ENCODE measurements at places on chromosomes 5 and 9. TPM values are rescaled to one million over a fixed set of nuclear protein-coding genes. Genes with fewer than 3 reads are reported as not detected.

The KCNV2 gene
- not detected for total RNA-seq

The PDLIM4 gene
- 5.6 TPM for total RNA-seq

The GNA14 gene
- total RNA-seq, result 1.1 TPM

The SLC1A3 gene
- total RNA-seq, result 23.5 TPM

The SPINK13 gene
- not detected for total RNA-seq

The TMOD1 gene
- total RNA-seq, result 209 TPM

The ZNF608 gene
- total RNA-seq, result 9.0 TPM

The GABRB2 gene
- 0.21 TPM for total RNA-seq

The GFI1B gene
- not detected for total RNA-seq

GRCh38 chr5:168578538-168579487 lies at the start of gene PANK3:
PANK3 (minus strand) TSS chr5:168579368; CDS start chr5:168579283, 85 bp downstream.
- H3K27me3 ChIP-seq, result no peaks in the 10 kb centered on the region
- peak within 1 kb of the TSS; percentile 92 for H3K27ac ChIP-seq
- H3K36me3 ChIP-seq, result no peaks in the 10 kb centered on the region
- H3K4me3 ChIP-seq, result peak within 1 kb of the TSS; percentile 81
- peaks cover 26% of the 10 kb centered on the region for H3K4me1 ChIP-seq

GRCh38 chr9:70601000-70601951 lies 186.8 kb upstream of the KLF9 start:
- peaks cover 31% of the 10 kb centered on the region for H3K4me1 ChIP-seq
- peaks cover 7% of the 10 kb centered on the region for H3K36me3 ChIP-seq

DNA sequence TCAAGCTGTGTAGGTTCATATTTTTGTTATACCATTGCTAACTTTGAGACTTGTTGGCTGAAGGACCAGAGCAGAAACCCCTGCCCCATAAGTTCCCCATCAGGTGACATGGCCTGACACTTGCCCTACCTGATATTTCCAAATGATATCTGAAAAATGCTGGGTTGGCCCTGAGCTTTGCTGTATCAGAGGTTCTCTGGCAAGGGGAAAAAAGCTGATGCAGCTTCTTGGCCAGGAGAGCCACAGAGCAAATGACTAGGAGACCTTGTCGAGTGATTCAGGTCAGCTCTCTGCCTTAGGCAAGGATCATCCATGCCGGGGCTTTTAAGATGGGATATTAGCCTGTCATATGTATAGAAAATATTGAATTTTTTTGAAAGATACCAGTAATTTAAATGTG lies 2.9 kb upstream of the MEGF9 start:
- no peaks in the 10 kb centered on the region for H3K27me3 ChIP-seq
- no peak overlapping the region for H3K27ac ChIP-seq
- H3K4me3 ChIP-seq, result no peak overlapping the region
- no peak for DNase-seq
- peaks cover 13% of the 10 kb centered on the region for H3K4me1 ChIP-seq

DNA sequence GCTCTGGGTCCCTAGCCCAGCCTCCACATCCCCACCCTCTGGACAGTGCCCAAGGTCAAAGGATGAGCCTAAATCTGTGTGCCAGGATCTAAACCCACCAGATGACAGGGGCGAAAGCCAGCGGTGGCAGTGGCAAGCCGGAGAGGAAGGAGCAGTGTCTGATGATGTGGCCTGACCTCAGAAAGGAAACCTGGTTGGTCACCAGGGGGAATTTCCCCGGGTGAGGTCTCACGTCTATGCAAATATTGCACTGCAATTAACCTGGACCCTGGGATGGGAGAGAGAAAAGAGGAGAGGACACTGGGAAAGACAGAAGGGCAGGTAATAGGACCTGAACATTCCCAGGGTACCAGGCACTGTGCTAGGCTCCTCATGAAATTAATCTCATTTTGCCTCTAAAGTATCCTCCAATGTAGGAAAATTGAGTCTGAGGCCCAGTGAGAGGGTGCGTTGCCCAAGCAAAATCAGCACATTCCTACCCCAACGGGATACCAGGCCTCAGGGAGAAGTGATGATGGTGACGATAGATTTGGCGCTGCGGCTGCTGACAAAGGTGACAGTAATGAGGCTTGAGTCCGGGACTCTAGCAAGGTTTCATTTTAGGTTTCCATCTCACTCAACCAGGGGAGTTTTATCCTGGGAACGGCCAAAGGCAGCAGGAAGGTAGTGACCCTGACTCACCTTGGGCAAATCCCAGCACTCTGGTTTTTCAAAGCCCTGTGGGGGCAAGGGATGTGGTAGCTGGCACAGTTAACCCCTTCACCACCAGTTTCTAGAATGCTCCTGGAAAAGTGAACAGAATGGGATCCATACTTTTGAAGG lies 13.4 kb upstream of the TNIP1 start:
- peaks cover 39% of the 10 kb centered on the region for H3K4me1 ChIP-seq
- H3K27ac ChIP-seq, result peak overlapping the region; percentile 76
- H3K27me3 ChIP-seq, result no peaks in the 10 kb centered on the region

- H3K4me1 ChIP-seq, result no peaks in the 10 kb centered on the region
- H3K4me3 ChIP-seq, result no peak overlapping the region
- H3K36me3 ChIP-seq, result no peaks in the 10 kb centered on the region
- no peaks in the 10 kb centered on the region for H3K27me3 ChIP-seq
- DNase-seq, result no peak
- no peak overlapping the region for H3K27ac ChIP-seq
These were observed 245.4 kb downstream of the PCSK5 start for GRCh38 chr9:76135902-76136301.

DNA sequence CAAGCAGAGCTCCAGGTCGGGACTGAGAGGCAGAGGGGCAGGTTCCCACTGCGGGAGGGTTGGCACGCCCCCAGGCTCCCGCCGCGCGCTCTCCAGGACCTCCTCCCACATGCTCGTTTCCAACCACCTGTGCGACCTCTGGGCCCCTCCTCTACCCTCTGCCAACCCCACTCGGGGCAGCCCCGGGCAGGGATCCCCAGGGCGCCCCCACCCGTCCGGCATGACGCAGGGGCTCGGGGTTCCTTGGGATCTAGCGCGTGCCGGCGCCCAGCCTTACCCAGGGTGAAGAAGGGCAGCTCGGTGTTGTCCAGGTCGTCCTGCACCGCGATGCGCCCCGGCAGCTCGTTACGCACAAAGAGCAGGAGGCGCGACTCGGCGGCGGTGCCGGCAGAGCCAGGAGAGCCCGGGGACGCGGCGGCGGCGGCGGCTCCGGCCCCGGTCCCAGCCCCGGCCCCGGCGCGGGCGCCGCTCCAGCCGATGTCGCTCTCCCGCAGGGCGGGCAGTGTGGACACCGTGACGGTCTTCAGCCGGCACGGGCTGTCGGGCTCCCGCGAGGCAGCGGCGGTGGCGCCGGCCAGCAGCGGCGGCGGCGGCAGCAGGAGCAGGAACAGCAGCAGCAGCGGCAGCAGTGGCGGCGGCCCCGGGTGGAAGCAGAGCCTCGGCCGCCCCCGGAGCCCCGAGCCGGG lies 494 bp downstream of the ASTN2 start:
- H3K4me1 ChIP-seq, result no peaks in the 10 kb centered on the region
- peaks cover 9% of the 10 kb centered on the region for H3K27me3 ChIP-seq
- H3K4me3 ChIP-seq, result peak overlapping the region; percentile 66
- H3K36me3 ChIP-seq, result no peaks in the 10 kb centered on the region

DNA sequence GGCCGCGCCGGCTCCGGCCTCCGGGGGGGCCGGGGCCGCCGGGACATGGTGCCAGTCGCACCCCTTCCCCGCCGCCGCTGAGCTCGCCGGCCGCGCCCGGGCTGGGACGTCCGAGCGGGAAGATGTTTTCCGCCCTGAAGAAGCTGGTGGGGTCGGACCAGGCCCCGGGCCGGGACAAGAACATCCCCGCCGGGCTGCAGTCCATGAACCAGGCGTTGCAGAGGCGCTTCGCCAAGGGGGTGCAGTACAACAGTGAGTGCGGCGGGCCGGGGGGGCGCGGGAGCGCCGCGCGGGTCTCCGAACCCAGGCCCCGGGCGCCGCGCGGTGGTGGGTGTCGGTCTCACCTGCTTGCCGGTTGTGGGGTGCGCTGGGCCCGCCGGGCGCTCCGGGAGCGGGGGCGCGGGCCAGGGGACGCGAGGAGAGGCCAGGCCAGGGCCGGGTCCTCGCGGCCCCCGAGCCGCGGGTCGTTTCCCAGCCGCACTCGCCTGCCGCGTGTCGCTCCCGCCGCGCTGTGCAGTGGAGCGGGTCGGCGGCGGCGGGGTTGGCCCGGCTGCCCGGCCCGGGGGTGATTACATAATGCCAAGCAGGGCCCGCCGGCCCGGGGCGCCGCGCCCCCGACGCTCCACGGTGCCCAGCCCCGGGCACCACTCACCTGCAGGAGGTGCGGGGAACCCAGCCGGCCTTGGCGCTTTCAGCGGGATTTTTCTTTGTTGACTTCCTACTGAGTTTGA lies 492 bp downstream of the RABL6 start:
- H3K4me1 ChIP-seq, result peaks cover 36% of the 10 kb centered on the region
- H3K27ac ChIP-seq, result peak overlapping the region; percentile 87
- DNase-seq, result no peak
- H3K36me3 ChIP-seq, result no peaks in the 10 kb centered on the region
- no peaks in the 10 kb centered on the region for H3K27me3 ChIP-seq

- DNase-seq, result no peak
- no peak overlapping the region for H3K4me3 ChIP-seq
- peaks cover 2% of the 10 kb centered on the region for H3K27me3 ChIP-seq
- no peak overlapping the region for H3K27ac ChIP-seq
These were observed 176.2 kb downstream of the IRX2 start for GRCh38 chr5:2575292-2575691.

DNA sequence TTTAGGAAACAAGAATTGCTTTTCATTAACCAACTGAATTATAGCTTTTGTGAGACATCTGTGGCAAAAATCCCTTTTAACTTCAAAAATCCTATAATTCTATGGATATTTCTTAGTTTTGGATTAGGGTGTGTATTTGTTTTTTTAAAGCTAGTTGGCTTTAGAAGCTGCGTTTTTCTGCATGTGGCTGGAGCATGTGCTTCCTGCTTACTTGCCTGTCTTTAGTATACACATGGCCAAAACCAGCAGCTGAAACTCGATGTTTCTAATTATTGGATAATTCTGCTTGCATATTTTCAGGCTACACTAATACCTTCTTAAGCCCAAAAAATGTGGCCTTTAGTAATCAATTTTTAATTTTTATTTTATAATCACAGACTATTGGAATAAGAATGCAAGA lies 8.9 kb downstream of the RECK start:
- DNase-seq, result no peak
- H3K36me3 ChIP-seq, result no peaks in the 10 kb centered on the region
- H3K27me3 ChIP-seq, result no peaks in the 10 kb centered on the region
- H3K27ac ChIP-seq, result no peak overlapping the region
- H3K4me3 ChIP-seq, result no peak overlapping the region

- no peak overlapping the region for H3K27ac ChIP-seq
- DNase-seq, result no peak
- H3K4me1 ChIP-seq, result no peaks in the 10 kb centered on the region
- no peaks in the 10 kb centered on the region for H3K27me3 ChIP-seq
- H3K4me3 ChIP-seq, result no peak overlapping the region
These were observed 510.0 kb downstream of the GADD45G start for GRCh38 chr9:90114641-90115425.

GRCh38 chr9:9585920-9586319 lies 1026.9 kb downstream of the PTPRD start:
- H3K36me3 ChIP-seq, result no peaks in the 10 kb centered on the region
- H3K4me1 ChIP-seq, result no peaks in the 10 kb centered on the region
- no peak overlapping the region for H3K27ac ChIP-seq
- H3K27me3 ChIP-seq, result no peaks in the 10 kb centered on the region
- no peak overlapping the region for H3K4me3 ChIP-seq

DNA sequence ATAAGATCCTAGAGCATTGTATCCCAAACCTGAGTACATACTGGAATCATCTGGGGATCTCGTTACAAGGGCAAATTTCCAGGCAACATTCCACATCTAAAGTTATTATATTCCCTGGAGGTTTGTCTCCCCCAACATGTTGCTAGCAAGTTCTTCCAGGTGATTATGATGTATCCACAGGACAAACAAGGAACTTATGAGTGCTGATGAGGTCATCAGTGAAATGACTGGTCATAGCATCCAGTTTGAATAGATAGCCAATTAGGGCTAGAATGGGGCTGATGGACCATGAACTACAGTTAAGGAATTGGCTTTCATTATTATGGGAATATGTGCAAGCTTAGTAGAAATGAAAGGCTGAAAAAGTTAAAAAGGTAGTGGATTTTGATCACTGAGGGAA lies 115.2 kb downstream of the CWC27 start:
- no peak for DNase-seq
- no peaks in the 10 kb centered on the region for H3K4me1 ChIP-seq
- H3K27ac ChIP-seq, result no peak overlapping the region
- H3K36me3 ChIP-seq, result no peaks in the 10 kb centered on the region
- no peaks in the 10 kb centered on the region for H3K27me3 ChIP-seq

DNA sequence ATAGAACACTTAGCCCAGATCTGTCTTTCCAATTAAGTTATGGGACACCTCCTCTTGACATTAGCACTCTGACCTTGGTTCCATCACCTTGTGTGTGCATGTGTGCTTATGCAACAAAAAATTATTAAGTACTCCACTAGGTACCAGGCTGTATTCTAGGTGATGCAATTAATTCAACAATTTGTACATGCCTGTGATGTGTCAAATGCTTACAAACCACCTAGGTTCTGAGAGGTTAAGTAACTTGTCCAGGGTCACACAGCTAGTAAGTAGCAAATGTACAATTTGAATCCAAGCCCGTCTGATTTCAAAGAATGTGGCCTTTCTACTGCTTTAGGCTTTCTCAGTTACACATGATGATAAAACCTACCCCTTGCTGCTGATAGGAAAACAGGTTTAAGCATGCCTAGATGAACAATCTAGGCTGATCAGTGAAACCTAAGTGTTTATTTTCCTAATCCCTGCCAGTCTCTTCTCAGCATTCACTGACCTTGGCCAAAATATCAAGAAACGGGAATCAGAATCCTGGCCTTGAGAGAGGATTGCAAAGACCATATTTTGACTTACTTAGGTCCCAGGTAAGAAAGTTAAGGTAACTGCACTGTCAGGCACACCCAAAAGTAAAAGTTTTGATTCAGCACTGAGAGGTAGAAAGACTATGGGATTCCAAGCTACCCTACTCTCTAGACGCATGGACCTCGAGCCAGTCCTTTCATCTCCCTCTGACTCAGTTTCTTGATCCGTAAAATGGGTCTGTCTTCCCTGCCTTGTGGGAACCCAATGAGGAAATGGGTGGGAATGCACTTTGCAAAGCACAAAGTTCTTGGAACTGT lies 1.0 kb downstream of the TBC1D2 start:
- no peak for DNase-seq
- H3K27me3 ChIP-seq, result no peaks in the 10 kb centered on the region
- H3K36me3 ChIP-seq, result no peaks in the 10 kb centered on the region
- H3K27ac ChIP-seq, result no peak overlapping the region

GRCh38 chr9:36018129-36018528 lies 18.6 kb upstream of the RECK start:
- no peak overlapping the region for H3K27ac ChIP-seq
- no peaks in the 10 kb centered on the region for H3K27me3 ChIP-seq
- no peak overlapping the region for H3K4me3 ChIP-seq
- no peaks in the 10 kb centered on the region for H3K4me1 ChIP-seq
- no peak for DNase-seq

GRCh38 chr9:127664324-127664677 lies 42.5 kb upstream of the CFAP157 start:
- no peaks in the 10 kb centered on the region for H3K36me3 ChIP-seq
- H3K27me3 ChIP-seq, result no peaks in the 10 kb centered on the region
- H3K27ac ChIP-seq, result no peak overlapping the region
- no peak for DNase-seq
- H3K4me3 ChIP-seq, result no peak overlapping the region
- H3K4me1 ChIP-seq, result no peaks in the 10 kb centered on the region

Data from psoas muscle (tissue), 8 donors.